ENCODE measurements at places on chromosomes 6 and 20. TPM values are rescaled to one million over a fixed set of nuclear protein-coding genes. Genes with fewer than 3 reads are reported as not detected.

- DNase-seq = no peak
Observed at GRCh38 chr20:6269168-6269873, 146.5 kb upstream of the FERMT1 start.

- no peak for DNase-seq
Observed at GRCh38 chr6:157814883-157815282, 8.2 kb upstream of the SNX9 start.

- DNase-seq = peak; percentile 21
Observed at GRCh38 chr20:53413186-53413631, 180.4 kb downstream of the ZNF217 start.

DNA sequence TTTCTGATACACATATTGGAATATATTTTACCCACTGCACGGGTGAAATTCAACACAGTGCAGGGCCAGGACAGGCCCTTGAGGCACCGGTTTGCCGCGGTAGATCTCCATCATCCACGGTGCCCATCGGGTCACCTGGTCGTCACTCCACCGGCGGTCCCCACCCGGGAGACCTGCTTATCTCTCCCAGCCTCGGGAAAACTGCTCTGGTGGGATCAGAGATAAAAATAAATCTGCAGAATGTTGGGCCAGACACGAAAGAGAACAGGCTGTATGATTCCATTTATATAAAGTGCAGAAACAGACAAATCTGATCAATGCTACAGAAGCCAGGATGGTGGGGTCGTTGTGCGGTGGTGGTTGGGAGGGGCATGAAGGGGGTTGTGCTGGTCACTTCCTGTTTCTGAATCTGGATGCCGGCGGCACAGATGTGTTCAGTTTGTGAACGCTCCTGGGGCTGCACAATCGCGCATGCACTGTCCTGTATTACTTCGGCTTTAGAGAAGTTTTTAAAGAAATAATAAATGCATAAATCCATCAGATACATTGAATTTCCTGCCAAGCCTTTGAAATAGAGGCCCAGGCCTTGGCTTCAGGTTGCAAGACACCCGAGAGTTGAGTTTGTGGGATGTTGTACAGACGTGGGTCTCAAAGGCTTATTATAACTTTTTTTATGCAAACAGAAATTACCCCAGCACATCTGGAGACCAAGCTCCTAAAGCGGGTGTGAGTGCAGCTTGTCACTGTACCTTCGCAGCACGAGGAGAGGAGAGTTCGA lies 54.3 kb downstream of the ANKRD60 start:
- DNase-seq = no peak

- no peak for DNase-seq
Observed at GRCh38 chr6:38207375-38207774, 387.8 kb downstream of the ZFAND3 start.

DNA sequence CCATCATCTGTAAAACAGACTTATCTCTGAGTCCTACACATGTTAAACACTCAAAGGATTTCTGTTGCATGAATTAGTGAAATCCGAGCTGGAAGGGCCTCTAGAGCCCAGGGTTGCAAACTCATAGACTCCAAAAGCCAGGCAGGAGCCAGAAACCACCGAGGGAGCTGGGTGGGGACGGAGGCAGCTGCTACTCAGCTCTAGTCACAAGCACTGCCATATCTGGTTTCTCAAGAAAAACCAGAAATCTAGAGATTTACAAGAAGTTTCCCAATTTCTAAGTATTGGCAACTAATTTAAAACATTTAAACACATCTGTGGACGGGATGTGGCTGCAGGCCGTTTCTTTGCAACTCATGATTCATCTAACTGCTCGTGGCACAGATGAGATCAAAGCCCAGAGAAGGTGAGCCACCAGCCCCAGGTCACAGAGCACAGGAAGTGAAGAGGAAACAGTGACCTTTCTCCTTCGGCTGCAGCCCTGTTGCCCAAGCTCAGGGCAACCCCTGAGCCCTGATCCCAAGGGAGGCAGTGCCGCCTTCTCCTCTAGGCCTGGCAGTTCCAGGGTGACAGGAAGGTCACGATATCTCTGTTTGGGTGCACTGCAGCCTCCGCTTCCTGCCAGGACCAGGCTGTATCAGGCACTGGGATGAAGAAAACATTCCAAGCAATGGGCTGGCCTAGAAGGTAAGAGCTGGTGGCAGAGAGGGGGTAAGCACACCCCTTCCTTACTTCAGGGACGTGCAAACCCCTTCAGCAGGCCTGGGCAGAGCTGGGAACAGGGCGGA lies 26.4 kb upstream of the PTGIS start:
- DNase-seq = no peak

DNA sequence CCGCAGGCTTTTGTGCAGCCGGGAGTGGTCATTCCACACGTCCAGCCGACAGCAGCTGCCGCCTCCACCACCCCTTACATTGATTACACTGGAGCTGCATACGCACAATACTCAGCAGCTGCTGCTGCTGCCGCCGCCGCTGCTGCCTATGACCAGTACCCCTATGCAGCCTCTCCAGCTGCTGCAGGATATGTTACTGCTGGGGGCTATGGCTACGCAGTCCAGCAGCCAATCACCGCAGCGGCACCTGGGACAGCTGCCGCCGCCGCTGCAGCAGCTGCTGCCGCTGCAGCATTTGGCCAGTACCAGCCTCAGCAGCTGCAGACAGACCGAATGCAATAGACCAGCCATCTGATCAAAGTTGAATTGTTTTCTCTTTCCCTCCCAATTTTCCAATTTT lies 10.6 kb downstream of the RBM24 start:
- no peak for DNase-seq

Gene MEI4
- 2.0 TPM for polyA plus RNA-seq

Data from right renal cortex interstitium (tissue), 3 donors.